Testis (tissue), 5 donors: ENCODE measurements at places on chromosomes 3 and 15. TPM values are rescaled to one million over a fixed set of nuclear protein-coding genes. Genes with fewer than 3 reads are reported as not detected.

- no peaks in the 10 kb centered on the region for H3K36me3 ChIP-seq
- H3K4me1 ChIP-seq, result peaks cover 3% of the 10 kb centered on the region
- no peak overlapping the region for H3K27ac ChIP-seq
- no peak for DNase-seq
- no peaks in the 10 kb centered on the region for H3K27me3 ChIP-seq
Observed at GRCh38 chr3:20747741-20748140, 561.7 kb upstream of the SGO1 start.

DNA sequence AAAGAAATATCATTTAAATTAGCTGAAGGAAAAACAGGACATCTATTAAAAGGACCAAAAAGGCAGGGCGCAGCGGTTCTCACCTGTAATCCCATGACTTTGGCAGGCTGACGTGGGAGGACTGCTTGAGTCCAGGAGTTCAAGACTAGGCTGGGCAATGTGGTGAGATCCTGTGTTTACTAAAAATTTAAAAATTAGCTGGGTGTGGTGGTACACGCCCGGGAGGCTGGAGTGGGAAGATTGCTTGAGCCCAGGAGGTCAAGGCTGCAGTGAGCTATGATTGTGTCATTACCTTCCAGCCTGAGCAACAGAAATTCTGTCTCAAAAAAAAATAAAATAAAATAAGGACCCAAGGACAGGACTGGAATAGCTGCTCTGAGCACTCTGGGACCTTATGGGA lies 16.2 kb upstream of the HERC1 start:
- H3K4me3 ChIP-seq, result no peak overlapping the region
- H3K4me1 ChIP-seq, result no peaks in the 10 kb centered on the region
- H3K27me3 ChIP-seq, result no peaks in the 10 kb centered on the region
- DNase-seq, result no peak

DNA sequence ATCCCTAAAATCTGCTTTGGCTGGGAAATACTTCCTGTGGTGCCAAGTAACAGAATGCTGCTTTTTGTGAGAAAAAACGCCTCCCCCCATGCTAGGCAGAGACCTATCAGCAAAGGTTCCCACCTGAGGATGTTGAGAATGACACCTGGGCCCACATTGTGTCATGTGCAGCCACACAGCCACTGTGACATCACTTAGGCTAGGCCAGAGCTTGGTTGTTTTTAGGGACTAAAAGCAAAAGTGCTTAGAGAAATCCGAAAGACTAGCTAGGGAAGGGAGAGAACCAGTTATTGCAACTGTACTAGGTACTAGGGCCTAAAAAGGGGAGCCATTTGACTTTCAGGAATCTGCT lies 6.2 kb downstream of the ZDHHC3 start:
- no peak overlapping the region for H3K27ac ChIP-seq
- no peaks in the 10 kb centered on the region for H3K36me3 ChIP-seq
- H3K4me3 ChIP-seq, result no peak overlapping the region
- no peak for DNase-seq
- no peaks in the 10 kb centered on the region for H3K27me3 ChIP-seq
- peaks cover 6% of the 10 kb centered on the region for H3K4me1 ChIP-seq

DNA sequence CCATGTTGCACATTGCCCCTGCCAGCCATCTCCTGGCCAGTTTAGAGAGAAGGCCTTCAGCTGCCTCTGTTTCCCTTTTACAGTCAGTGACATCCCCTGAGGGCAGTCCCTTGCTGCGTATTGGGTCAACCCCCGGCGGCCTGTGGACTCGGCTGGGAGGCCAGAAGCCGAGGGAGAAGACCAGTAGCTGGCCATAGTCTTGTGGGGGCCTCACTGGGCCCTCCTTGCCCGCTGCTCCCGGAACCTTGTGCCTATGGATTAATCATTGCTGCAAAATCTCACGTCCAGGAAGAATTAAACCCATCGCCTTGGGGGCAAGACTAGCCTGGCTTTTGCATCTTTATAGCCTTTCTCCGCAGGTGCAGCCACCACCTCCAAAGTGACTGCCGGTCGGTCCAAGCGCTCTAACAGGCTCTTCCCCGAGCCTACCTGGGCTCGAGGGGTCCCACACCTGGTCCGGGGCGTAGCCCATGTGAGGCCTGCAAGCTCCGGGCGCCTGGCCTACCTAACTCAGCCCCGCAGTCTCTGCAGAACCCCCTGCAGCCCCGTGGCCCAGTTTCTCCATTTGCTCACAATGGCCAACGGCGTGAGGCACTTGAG lies 870 bp upstream of the CHAC1 start:
- H3K27me3 ChIP-seq, result no peaks in the 10 kb centered on the region
- H3K4me3 ChIP-seq, result peak overlapping the region; percentile 52
- no peak overlapping the region for H3K27ac ChIP-seq
- H3K36me3 ChIP-seq, result no peaks in the 10 kb centered on the region
- DNase-seq, result no peak

- no peaks in the 10 kb centered on the region for H3K27me3 ChIP-seq
- no peak for DNase-seq
- H3K4me1 ChIP-seq, result no peaks in the 10 kb centered on the region
- no peaks in the 10 kb centered on the region for H3K36me3 ChIP-seq
Observed at GRCh38 chr3:66931291-66931690, 66.8 kb upstream of the KBTBD8 start.

- peak; percentile 46 for DNase-seq
- H3K27ac ChIP-seq, result no peak overlapping the region
- no peaks in the 10 kb centered on the region for H3K36me3 ChIP-seq
- no peaks in the 10 kb centered on the region for H3K27me3 ChIP-seq
- H3K4me1 ChIP-seq, result no peaks in the 10 kb centered on the region
- no peak overlapping the region for H3K4me3 ChIP-seq
Observed at GRCh38 chr3:150384296-150385212, 23.5 kb upstream of the TSC22D2 start.

- no peak overlapping the region for H3K4me3 ChIP-seq
- H3K27me3 ChIP-seq, result no peaks in the 10 kb centered on the region
- DNase-seq, result no peak
Observed at GRCh38 chr3:48553886-48554845, 2.4 kb downstream of the PFKFB4 start.

GRCh38 chr3:146449076-146449475 lies 20.3 kb downstream of the PLSCR2 start:
- no peaks in the 10 kb centered on the region for H3K27me3 ChIP-seq
- no peak overlapping the region for H3K4me3 ChIP-seq
- H3K4me1 ChIP-seq, result no peaks in the 10 kb centered on the region
- H3K27ac ChIP-seq, result no peak overlapping the region

DNA sequence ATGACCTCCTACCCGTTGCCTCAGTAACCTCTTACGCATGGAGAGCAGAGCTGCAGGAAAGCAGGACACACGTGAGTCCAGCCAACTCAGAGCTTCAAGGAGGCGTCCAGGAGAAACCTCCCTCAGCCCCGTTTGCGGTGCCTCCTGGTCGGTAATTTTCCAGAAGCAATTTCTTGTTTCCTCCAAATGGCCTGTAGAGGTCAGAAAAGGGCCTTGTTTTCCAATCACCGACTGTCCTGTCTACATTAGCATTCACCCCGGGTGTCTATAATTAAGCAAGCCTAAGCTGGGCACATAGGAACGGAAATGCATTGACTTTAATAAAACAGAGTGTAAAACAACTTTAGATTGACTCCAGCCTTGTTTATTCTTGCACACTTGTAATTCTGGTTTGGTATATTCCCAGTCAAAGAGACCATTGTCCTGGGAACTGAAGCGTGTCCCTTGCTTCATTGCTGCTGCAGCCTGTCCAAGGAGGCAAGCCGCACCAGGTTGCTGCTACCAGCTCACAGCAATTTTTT lies 836.2 kb downstream of the AGBL1 start:
- H3K36me3 ChIP-seq, result no peaks in the 10 kb centered on the region
- DNase-seq, result peak; percentile 29
- H3K27me3 ChIP-seq, result no peaks in the 10 kb centered on the region
- H3K4me1 ChIP-seq, result no peaks in the 10 kb centered on the region

DNA sequence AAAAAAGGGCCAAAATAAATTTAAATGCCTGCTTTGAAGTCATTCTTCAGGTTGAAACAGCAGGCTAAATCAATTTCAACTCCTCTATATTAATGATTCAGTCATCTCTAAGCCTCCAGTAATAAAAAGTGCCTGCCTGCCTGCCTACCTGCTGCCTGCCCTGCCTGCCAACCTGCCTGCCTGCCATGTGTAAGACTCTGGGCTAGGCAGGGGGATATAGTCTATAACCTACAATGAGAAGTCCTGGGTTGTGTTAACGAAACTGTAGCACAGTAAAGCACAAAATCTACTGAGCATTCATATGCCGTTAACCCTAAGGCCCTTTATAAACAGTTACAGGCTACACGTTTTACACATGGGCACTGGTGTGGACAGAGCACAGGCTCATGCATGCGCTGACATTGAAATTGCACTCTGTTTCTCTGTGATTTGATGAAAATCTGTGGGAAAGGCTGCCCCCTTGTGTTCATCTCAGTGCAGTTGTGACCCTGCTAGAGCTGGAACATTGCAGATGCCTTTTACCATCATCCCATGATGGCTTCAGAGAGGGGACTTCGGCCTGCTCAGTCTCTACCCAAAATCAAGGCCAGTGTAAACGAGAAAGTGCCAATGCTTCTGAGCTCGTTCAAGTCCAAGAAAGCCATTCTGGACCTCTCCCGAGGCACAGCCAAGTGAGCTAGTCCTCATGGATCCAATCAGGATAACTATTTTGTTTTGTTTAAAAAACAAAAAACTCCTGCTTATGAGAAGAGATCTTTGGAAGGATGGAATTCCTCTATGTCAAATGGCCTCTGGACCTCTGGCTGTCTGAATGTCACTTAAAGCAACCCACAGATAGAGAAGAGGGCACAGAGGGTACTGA lies 64.6 kb downstream of the EFL1 start:
- DNase-seq, result peak; percentile 88
- no peak overlapping the region for H3K27ac ChIP-seq
- no peak overlapping the region for H3K4me3 ChIP-seq
- H3K4me1 ChIP-seq, result peaks cover 5% of the 10 kb centered on the region
- H3K36me3 ChIP-seq, result no peaks in the 10 kb centered on the region
- H3K27me3 ChIP-seq, result no peaks in the 10 kb centered on the region

DNA sequence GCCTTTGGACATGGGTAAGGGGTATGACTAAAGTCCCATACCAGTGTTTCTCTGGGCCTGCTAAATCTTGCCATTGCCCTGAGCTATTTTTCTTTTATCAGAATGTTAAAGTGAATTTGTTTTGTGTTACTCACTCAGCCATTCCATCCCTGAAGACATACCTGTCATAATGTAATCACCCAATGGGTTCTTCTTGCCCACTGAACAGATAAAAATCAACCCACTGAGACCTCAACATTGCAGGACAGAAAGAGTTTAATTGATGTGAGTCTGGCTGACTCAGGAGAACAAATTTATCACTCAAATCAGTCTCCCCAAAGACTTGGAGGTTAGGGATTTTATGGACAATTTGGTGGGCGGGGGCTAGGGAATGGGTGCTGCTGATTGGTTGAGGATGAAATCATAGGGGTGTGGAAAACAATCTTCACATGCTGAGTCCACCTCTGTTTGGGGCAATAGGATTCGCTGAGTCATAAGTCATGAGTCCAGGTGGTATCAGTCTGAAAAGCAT lies 47.4 kb downstream of the ILDR1 start:
- H3K27me3 ChIP-seq, result no peaks in the 10 kb centered on the region
- H3K4me1 ChIP-seq, result no peaks in the 10 kb centered on the region
- no peak overlapping the region for H3K27ac ChIP-seq
- DNase-seq, result no peak
- no peak overlapping the region for H3K4me3 ChIP-seq

DNA sequence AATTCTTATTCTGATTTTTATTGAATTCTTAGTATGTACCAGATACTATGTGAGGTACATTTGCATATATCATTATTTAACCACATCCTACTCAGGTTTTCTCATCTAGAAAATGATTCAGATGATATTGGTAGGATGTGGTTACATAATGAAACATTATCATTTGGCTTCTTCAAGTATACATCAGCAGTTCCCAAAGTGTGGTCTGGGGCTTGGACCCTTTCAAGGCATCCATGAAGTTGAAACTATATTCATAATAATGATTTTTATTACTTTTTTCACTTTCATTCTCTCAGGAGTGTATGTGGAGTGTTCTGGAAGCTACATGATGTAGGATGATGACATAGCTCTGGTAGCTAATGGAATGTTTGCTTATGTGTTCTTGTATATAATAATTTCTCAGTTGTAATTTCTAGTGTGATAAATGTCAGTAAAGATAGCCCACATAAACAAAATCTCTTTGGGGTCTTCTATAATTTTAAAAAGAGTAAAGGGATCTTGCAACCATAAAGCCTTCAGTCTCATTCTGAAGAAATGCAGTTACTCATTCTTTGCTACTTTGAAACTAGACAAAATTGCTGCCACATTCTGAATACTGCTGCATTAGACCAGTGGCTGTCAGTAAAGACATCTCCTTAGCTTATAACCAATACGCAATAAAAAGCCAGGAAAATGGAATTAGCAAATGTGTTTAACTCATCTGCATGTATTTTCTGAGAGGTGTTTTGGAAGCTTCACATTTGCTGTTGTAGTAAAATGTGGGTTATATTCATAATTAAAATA lies 95.8 kb downstream of the PPARG start:
- H3K27ac ChIP-seq, result no peak overlapping the region
- no peaks in the 10 kb centered on the region for H3K4me1 ChIP-seq
- no peak overlapping the region for H3K4me3 ChIP-seq
- no peaks in the 10 kb centered on the region for H3K27me3 ChIP-seq
- no peak for DNase-seq
- no peaks in the 10 kb centered on the region for H3K36me3 ChIP-seq

DNA sequence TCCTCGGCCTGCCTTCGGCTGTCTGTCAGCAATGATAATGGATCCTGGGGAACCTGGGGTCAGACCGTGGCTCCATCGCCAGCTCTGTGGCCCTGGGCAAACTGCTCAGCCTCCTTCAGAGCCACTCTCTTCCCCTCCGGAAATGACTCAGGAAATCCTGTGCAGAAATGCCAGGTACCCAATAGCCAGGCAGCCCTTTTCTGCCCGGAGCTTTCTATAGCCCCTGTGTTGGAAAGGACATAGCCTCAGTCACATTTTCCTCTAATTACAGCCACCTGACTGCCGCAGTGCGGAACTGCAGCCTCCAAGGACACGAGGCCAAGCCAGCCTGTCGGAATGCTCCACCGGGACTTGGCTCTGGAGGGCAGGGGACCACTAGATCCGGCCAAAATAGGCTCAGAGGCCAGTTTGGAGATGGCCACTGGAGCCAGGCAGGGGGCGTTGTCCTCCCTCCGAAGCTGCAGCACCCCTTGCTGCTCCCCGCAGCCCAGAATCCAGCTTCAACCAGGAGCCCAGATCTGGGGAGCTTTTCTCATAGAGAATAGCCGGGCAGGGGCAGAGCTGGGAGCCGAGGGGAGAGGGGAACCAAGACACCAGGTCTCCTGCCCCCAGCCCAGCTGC lies 11.6 kb upstream of the ZXDC start:
- no peaks in the 10 kb centered on the region for H3K27me3 ChIP-seq
- H3K27ac ChIP-seq, result no peak overlapping the region
- no peak overlapping the region for H3K4me3 ChIP-seq
- H3K36me3 ChIP-seq, result no peaks in the 10 kb centered on the region

ALPK3 gene
- total RNA-seq, result 5.0 TPM

TGM5 gene
- 0.43 TPM for total RNA-seq

DNASE1L3 gene
- 1.2 TPM for total RNA-seq

TM4SF18 gene
- total RNA-seq, result 4.2 TPM

TP63 gene
- total RNA-seq, result 10.5 TPM

CPEB1 gene
- total RNA-seq, result 89.1 TPM

CASR gene
- 1.2 TPM for total RNA-seq
